NCI-H2029 (cell line): ENCODE measurements at places on chromosomes 1 and 21.

DNA sequence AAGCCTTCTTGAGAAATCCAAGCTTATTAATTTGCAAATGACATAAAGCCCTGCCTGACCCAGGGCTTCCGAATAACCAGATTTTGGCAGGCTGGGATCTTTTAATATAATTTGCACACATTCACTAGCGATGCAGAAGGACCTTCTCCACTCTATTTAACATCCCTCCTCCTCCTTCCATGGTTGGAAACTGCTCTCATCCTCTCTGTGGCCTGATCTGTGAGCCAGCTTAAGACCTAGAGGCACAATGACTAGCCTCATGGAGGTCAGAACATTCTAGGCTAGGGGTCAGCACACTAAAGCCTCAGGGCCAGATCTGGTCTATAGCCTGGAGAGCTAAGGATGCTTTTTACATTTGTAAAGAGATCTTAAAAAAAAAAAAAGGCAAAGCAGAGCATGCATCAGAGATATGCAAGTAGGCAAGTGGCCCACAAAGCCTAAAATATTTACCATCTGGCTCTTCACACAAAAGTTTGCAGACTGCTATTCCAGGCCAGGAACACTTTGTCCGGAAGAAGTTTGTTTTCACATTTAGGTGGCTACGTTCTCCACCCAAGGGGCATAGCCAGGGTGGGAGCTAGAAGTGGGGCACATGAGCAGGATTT, 138.2 kb upstream of the HMGB4 start:
- no peak for DNase-seq

DNA sequence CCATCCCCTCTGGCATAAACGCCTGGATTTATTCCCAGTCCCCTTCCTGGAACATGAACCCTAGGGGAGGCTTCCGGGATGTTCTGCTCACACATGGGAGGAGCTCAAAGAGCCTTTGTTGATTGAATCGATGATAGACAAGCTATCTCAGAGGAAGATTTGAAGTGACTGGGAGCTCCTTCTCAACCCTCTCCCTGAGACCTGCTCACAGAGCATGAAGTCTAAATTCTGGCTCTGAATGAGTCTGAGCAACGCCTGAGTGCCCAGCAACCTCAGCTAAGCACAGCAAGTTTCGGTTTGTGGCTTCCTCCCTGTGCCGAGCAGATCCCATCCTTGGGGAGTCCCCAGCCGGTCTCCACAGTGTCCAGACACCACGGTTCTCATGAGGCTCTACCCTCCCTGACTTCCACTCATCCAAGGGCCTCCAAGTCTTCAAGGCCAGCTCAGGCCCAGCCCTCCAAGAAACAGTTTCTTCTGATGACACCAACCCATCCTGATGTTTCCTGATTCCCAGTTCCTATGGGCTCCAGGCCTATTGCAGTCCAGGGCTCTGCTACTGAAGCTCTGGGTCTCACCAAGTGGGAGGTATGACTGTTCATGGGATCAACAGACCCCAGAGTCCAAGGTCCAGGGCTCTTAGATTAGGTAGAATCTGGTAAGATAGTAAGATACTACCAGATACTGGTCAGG, 190.8 kb downstream of the DYRK1A start:
- DNase-seq: peak; percentile 21

DNA sequence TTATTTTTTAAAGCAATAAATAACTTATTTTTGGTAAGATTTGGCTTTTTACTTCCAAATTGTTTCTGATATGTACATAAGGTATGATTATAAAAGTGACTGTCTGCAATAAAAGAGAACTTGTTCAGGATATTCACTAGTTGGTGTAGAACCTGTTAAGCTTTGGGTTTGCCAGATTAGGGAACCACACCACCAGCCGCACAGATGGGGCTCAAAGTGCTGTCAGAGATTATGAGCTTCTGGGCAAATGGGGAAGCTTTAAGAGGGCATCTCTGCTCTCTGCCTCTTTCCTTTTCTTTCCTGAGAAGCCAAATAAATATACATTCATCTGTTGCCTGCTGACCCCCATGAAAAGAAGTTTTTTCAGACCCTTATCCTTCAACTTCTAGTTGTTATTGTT, 25.4 kb downstream of the IVNS1ABP start:
- no peak for DNase-seq

- peak; percentile 57 for DNase-seq
Observed at GRCh38 chr1:40699787-40700186, 8.3 kb downstream of the NFYC start.

DNA sequence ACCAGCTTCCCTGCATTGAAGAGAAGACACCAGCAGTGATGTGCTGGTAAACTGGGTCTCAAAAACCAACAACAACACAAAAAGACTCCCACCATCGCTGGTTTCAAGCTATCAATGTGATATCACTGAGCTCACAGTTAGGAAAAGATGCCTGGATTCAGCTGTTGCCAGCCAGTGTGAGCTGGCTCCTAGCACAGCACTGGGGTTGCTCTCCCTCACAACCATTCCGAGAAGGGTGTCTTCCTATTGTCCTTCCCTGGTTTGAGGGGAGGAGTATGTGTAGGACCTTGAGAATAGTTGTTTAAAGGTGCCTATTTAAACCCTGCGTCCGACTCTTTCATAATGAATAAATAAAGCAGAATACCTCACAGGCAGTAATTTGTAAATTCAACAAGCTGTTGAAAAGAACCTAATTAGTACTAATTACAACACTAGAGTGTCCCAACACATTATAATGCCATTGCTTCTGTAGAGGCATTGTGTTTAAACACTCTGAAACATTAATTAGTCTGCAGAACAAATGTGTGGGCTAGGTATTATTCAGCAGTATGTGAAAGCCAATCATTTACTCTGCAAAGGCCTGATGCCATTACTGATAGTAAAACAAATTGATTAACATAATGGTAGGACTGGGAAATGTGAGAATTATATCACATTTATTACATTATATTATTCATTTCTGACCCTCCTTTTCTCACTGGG, 17.2 kb downstream of the NIBAN1 start:
- DNase-seq: no peak

- DNase-seq: no peak
Observed at GRCh38 chr1:15953294-15953771, 22.6 kb downstream of the ZBTB17 start.

GRCh38 chr1:87666681-87667080, 338.0 kb downstream of the LMO4 start:
- DNase-seq: no peak
